ENCODE measurements at places on chromosomes 3 and 15.

GRCh38 chr3:61297821-61298220 lies 46.6 kb upstream of the FHIT start:
- DNase-seq: no peak

DNA sequence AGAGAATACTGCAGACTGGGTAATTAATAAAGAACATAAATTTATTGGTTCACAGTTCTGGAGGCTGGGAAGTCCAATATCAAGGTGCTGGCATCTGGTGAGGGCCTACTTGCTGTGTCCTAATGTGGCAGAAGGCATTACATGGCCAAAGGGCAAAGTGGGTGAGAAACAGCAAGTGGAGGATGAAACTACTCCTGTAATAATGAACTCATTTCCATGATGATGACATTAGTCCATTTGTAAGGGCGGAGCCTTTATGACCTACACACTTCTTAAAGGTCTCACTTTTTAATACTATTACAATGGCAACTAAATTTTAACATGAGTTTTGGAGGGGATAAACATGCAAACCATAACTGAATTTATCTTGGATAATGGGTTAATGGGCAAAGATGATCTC lies 139.6 kb upstream of the SGO1 start:
- DNase-seq: no peak

DNA sequence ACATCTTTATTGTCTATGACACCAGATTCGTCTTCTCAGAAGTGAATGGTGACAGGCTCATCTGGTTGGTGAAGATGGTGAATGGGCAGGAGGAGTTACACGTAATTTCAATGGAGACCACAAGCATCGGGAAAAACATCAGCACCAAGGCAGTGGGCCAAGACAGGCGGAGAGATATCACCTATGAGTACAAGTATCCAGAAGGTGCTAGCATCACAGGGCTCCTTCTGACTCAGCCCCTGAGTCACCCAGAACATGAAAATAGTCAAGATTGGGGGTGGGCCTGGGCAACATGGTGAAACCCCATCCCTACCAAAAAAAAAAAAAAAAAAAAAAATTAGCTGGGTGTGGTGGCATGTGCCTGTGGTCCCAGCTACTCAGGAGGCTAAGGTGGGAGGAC lies 32.6 kb downstream of the TGM4 start:
- DNase-seq: no peak

DNA sequence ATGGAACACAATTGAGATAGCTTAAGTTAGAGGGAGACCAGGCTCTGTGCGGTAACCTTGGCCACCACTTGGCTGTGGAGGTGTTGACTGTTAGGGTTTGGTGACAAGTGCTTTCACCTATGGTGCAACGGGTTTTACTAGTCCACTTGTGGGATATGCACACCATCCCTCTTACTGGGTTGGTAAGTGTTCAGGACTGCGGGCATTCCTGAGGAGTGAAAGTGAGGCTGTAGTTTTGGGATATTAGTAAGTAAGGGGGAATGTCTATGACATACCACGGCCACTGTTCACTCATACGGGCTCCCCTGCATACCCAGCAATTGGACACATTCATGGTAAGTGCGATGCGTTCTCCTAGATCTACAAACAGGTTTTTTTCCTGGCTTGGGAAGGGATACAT lies 8.0 kb upstream of the RAD54L2 start:
- no peak for DNase-seq

GRCh38 chr3:124770336-124771082 lies 40.3 kb downstream of the UMPS start:
- DNase-seq: no peak

- no peak for DNase-seq
Measured at GRCh38 chr3:181703601-181704420, 7.9 kb upstream of the SOX2 start.

- no peak for DNase-seq
Measured at GRCh38 chr15:74428442-74428787, 5.3 kb downstream of the SEMA7A start.

DNA sequence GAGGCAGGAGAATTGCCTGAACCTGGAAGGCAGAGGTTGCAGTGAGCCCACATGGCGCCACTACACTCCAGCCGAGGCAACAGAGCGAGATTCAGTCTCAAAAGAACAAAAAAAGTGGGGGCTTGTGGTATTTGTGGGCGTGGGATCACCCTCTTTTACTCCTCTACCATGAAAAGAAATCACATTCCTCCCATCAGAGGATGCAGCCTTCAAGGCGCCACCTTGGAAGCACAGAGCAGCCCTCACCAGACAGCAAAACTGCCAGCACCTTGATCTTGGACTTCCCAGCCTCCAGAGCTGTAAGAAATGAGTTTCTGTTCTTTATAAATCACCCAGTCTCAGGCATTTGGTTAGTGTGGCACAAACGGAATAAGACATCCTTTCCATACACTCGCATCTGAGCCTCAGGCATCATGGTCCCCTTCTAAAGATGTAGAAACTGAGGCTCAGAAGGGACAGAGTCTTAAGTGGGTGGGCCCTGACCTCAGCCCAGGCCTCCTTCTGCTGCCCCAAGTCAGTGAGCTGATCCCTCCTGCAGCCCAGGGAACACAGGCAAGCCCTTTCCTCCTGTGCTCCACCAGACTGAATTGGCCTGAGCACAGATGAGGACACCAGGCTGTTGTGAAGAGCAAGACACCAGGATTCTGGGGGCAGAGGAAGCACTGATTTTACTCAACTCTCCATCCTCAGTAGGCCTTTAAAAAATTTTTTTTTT lies 201.7 kb upstream of the LINGO1 start:
- no peak for DNase-seq

DNA sequence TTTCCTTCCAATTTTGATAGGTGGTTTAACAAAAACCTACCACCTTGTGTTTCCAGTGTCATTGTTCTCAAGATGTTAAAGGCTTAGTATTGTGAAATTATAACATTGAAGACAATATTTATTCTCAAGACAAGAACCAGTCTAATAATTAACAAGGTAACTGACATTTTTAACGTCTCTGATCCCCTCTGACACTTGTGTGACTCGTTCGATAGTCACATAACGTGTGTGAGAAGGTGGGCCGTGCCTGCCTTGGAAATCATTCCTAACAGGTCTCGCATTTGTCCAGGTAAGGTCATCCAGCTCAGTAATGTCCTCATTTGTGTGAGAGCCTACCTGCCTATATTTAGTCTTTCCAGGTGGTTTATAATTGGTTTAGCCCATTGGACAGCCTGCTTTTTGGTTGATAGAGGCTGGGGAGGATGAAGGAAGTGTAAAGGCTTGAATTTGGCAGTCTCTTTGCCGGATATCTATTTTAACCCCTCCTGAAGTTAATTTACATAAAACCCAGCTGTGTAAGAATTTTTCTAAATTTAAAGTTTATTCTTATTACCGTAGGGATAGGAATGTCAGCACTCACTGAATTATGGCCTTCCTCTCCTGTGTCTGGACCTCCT lies 94.4 kb downstream of the AKAP13 start:
- DNase-seq: no peak

DNA sequence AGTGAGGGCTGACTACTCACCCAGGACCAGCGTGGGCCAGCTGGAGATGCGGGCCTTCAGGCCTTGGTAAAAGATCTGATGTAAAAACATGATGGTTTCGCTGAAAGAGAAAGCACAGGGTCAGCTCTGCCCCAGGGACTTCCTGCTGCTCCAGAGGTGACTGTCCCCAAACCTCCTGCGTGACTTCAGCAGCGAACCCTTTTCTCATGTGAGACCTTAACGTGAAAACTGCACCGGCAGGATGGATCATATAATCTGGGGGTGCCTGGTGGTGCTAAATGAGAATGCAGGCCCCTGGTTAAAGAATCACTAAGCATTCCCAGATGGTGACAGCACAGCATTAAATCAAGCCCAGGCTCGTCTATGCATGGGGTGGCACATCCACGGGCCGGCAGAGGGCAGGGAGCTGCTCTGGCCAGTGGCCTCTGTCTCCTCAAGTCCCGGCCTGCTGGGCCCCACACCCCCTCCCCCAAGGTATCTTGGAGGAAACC lies 55.4 kb downstream of the RASGRF1 start:
- no peak for DNase-seq

DNA sequence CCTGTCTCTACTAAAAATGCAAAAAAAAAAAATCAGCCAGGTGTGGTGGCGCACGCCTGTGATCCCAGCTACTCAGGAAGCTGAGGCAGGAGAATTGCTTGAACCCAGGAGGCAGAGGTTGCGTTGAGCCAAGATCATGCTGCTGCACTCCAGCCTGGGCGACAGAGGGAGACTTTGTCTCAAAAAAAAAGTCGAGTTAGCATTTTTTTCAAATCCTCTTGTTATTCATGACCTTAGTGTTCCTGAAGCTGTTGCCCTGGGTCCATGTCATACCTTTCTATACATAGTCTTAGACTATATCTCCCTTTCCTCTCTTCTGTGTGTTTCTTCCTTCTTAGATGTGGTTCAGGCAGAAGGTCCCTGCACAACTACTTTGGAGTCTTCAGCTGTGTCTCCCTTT lies 6.4 kb downstream of the FMN1 start:
- DNase-seq: no peak

GRCh38 chr3:48919215-48920138 lies 835 bp downstream of the ARIH2 start:
- DNase-seq: peak; percentile 61

GRCh38 chr15:29939404-29939803 lies 117.1 kb upstream of the TJP1 start:
- no peak for DNase-seq

GRCh38 chr15:74400915-74401757 lies 32.6 kb downstream of the SEMA7A start:
- no peak for DNase-seq

DNA sequence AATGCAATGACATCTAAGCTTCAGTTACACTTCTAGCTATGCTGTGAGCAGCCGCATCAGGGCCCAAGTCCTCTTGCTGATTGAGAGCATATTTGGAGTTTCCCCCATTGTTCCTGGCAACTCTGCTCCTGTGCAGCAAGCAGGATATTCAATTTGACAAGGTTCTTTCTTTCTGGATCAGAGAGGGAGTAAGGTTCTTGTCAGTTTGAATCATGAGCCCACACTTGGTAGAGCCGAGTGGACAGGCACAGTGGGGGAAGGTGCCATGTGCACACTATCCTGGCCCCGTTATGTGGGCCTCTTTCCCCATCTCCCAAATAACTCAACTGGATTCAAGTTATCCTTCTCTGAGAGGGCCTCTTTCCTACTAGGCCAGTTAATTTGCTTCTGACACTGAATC lies 385.4 kb downstream of the ZIC1 start:
- DNase-seq: no peak

DNA sequence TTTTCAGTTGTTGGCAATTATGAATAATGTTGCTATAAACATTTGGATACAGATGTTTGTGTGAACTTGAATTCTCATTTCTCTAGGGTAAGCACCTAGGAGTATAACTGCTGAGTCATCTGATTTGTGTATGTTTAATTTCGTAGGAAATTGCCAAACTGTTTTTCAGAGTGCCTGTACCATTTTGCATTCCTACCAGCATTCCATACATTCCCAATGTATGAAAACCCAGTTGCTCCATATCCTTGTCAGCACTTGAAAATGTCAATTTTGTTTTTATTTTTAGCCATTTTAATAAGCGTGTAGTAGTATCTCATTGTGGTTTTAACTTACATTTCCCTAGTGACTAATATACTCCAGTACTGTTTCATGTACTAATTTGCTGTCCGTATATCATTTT lies 98.5 kb upstream of the TSC22D2 start:
- no peak for DNase-seq

DNA sequence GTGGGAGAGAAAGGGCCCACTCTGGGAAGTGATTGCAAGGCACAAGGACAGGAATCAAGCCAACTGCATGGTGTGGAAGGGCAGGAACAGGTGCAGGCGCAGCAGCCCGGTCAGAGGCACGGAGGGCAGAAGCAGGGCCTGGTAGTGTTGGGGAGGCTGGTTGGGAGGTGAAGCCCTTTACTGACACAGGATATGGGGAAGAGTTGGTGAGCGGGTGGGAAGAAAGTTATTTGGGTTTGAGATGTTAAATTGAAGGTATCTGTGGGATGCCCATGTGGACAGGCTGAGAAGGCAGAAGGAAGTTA lies 83.6 kb upstream of the ABHD2 start:
- no peak for DNase-seq

DNA sequence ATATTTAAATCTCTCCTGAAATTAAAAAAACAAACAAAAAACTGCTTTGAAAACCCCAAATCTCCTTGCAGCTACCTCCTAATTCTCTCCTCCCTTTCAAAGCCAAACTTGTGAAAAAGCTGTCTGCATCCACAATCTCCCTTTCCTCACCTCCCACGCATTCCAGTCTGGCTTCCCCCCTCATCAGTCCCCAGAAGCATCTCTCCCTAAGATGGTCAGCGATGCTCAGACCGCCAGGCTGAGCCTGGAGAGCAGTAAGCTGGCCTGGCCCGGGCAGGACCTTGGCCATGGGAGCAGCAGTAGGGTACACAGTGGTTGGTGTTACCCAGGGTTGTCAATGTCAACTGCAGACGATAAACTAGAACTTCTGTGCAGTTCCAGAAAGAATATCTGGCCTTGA lies 32.9 kb upstream of the BLM start:
- DNase-seq: no peak

GRCh38 chr3:52790337-52790736 lies 4.3 kb upstream of the ITIH3 start:
- DNase-seq: no peak

GRCh38 chr3:84039099-84039498 lies 919.7 kb upstream of the CADM2 start:
- no peak for DNase-seq

DNA sequence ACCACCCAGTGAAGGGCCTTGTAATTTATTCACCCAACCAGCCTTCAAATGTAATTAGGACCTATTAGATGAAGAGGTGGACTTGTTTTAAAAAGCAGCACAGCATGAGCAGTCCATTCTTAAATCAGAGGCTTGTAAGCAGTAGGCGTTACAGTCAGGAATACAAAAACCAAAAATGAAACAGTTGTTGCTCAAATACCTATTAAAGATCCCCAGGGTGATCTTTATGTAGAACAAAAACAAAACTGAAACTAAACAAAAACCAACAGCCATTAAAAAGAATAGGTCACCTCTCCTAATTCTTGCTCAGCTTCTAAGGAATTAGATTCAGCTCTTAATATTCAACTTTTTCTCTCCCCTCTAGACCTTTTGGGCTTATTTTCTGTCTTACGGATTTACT lies 104.9 kb upstream of the ST8SIA2 start:
- DNase-seq: no peak

DNA sequence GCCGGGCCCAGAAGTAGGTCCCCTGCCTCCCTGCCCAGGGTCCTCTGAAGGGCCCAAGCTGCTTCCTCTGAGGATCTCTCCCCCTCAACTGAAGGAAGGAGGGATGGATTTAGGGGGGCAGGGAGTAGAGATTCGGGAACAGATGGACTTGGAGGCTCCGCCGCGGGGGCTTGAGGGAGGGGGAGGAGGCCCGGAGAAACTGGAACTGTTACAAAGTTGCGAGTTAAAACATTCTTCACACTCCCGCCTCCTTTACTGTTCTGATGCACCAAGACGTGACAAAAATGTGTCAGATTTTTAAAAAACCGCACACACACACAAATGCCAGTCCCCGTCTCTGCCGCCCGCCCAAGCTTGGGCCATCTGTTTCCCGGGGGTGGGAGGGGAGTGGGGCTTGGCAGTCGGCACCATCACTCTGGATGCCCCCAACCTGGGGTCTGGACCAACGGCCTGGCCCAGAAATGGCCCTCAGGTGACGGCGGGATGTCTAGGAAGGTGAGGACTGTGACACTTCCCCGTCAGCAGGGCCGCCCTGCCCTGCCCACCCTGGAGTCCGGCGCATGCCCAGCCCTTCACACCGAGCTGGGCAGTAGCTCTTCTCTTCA lies 25.0 kb upstream of the LINGO1 start:
- DNase-seq: no peak

- DNase-seq: no peak
Measured at GRCh38 chr3:111936191-111936841, 42.5 kb upstream of the ABHD10 start.

- DNase-seq: no peak
Measured at GRCh38 chr3:72082186-72082715, 297.3 kb upstream of the PROK2 start.
